ENCODE measurements at places on chromosomes 13 and 19.
A peak's percentile ranks its signal among the peaks of the same experiment; 100 is the strongest.

DNA sequence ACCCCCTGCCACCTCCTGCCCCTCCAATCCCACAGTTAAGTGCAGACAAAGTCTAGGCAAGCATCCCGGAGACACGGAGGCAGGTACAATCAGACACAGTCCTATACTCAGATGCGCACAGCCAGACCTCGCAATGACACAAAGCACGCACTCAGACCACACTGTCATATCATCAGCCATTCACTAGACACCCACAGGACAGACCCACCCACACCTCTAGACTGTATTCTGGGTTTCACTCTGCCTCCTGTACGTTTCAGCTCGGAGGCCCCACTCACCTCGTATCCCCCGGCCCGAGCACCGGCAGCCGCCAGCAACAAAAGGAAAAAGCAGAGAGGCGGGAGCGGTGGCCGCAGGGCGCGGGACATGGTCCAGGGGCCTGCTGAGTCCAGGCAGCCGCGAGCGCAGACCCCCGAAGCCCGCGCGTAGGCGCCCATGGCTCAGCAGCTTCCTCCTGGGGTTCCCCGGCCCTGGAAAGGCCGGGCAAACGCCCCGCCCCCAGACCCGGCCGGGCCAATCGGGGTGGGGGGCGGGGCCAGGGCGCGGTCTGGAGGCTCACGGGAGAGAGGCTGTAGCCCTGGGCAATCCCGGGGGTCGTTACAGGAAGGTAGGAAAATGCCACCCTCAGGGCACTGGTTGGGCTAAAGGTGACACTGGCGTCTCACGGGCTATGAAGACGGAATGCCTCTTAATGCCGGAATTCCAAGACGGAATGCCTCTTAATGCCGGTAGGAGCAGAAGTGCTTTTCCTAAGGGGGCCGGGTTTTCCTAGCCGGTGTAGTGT lies at the start of the genes MAN2B1 and WDR83:
Gene MAN2B1, minus strand, starts transcription at position 478 of the 784 bp plus-strand sequence. Its CDS starts 41 bp downstream, at position 437.
Gene WDR83, plus strand, starts transcription at position 543 of the 784 bp plus-strand sequence. CDS start 2,984 bp downstream, outside the sequence.
- DNase-seq = peak; percentile 78

DNA sequence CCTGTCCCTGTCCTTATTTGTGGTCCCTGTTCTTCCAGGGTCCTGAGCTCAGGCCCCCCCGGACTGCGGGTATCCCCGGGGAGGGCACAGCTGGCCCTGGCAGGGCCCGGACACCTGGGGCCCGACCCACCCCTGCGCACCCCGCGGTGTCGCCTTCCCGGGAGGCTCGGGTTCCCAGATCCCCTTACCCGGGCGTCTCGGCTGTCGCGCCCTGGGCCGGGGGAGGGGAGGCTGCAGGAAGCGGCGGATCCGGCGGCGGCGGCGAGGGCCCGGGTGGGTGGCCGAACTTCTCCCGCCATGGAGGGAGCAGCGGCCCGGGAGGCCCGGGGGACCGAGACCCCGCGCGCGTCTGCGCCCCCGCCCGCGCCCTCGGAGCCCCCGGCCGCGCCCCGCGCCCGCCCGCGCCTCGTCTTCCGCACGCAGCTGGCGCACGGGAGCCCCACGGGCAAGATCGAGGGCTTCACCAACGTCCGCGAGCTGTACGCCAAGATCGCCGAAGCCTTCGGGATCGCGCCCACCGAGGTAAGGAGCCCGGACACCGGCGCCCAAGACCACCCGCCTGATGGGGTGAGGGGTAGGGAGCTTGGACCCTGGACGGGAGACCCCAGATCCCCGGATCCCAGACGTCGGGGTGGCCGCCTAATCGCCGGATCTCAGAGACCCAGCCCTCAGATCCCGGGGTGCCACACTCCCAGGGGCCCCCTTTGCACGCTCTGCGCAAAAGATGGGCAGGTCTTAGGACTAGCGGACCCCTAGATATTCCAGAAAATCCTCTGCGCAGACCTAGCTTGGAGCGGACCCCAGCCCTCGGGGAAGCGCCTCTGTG lies at the start of gene GIPC3:
Gene GIPC3, plus strand, starts transcription at position 178 of the 826 bp plus-strand sequence. Its CDS starts 120 bp downstream, at position 298.
- no peak for DNase-seq

DNA sequence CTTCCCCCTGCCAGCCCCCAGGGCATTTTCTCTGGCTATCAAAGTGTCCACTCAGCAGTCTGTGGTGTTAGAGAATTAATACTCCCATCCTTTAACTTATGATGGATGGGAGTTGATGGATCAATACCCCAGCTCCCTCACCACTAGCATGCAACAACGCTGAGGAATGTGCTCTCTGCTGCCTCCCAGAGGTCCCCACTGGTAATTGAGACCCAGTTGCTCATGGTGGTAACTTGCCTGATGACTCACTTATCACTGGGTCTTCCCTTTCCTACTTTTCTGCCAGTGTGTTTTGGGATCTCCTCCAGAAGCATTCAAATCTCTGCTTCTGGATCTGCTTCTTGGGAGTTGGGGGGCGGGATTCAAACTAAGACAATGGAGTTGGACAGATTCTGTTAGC lies 20.3 kb upstream of the CACNA1A start:
- peak; percentile 13 for DNase-seq

- DNase-seq = no peak
Measured at GRCh38 chr13:28655561-28655960, 3.4 kb upstream of the POMP start.

GRCh38 chr13:47213047-47213446 lies 316.2 kb upstream of the HTR2A start:
- no peak for DNase-seq

DNA sequence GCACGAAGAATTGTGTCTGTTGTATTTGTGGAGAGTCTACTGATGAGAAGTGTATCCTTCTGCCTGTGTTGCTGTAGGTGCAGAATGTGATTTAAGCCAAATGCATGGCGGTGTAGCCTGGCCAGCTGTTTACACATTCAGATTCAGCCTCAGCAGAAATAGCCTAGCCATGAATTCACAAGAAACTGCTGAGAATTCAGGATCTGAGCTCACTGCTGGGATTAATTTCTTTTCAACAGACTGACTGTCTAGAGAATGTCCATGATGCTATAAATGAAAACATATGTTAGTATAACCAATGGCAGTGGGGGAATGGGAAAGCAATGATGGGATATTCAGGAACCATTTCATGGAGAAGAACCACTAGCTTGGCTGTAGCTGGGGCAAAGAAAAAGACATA lies 77.4 kb upstream of the RNF113B start:
- DNase-seq = no peak

GRCh38 chr19:40976724-40977123 lies 14.4 kb upstream of the CYP2B6 start:
- no peak for DNase-seq

- no peak for DNase-seq
Measured at GRCh38 chr13:108963276-108963810, 333.9 kb downstream of the MYO16 start.

GRCh38 chr19:52094526-52095130 lies 937 bp downstream of the ZNF841 start:
- DNase-seq = no peak

DNA sequence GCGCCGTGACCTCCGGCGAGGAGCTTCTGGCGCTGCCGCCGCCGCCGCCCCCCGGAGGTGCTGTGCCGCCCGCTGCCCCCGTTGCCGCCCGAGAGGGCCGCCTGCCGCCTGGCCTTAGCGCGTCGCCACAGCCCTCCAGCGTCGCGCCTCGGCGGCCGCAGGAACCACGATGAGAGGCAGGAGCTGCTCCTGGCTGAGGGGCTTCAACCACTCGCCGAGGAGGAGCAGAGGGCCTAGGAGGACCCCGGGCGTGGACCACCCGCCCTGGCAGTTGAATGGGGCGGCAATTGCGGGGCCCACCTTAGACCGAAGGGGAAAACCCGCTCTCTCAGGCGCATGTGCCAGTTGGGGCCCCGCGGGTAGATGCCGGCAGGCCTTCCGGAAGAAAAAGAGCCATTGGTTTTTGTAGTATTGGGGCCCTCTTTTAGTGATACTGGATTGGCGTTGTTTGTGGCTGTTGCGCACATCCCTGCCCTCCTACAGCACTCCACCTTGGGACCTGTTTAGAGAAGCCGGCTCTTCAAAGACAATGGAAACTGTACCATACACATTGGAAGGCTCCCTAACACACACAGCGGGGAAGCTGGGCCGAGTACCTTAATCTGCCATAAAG lies 4.8 kb downstream of the PDX1 start:
- no peak for DNase-seq

All from NCI-H2081 (cell line).